ENCODE measurements at places on chromosomes 5 and 9. TPM values are rescaled to one million over a fixed set of nuclear protein-coding genes. Genes with fewer than 3 reads are reported as not detected.
A peak's percentile ranks its signal among the peaks of the same experiment; 100 is the strongest.

GRCh38 chr5:68088302-68088701 is 127.3 kb upstream of the PIK3R1 start:
- no peak overlapping the region for H3K27ac ChIP-seq
- no peaks in the 10 kb centered on the region for H3K36me3 ChIP-seq

- H3K4me1 ChIP-seq, result peaks cover 6% of the 10 kb centered on the region
- DNase-seq, result no peak
- no peaks in the 10 kb centered on the region for H3K36me3 ChIP-seq
- H3K4me3 ChIP-seq, result no peak overlapping the region
- H3K27ac ChIP-seq, result no peak overlapping the region
- H3K27me3 ChIP-seq, result no peaks in the 10 kb centered on the region
These were observed 302.5 kb downstream of the MLLT3 start for GRCh38 chr9:20319641-20320337.

- no peaks in the 10 kb centered on the region for H3K4me1 ChIP-seq
- no peak overlapping the region for H3K4me3 ChIP-seq
- no peak overlapping the region for H3K27ac ChIP-seq
- DNase-seq, result no peak
- H3K27me3 ChIP-seq, result peaks cover 16% of the 10 kb centered on the region
These were observed 42.0 kb upstream of the UNC5A start for GRCh38 chr5:176768174-176768970.

- H3K4me1 ChIP-seq, result no peaks in the 10 kb centered on the region
- no peaks in the 10 kb centered on the region for H3K36me3 ChIP-seq
- no peak overlapping the region for H3K4me3 ChIP-seq
- no peak overlapping the region for H3K27ac ChIP-seq
- no peaks in the 10 kb centered on the region for H3K27me3 ChIP-seq
- DNase-seq, result no peak
These were observed 72.5 kb upstream of the MAP1B start for GRCh38 chr5:72034770-72035169.

DNA sequence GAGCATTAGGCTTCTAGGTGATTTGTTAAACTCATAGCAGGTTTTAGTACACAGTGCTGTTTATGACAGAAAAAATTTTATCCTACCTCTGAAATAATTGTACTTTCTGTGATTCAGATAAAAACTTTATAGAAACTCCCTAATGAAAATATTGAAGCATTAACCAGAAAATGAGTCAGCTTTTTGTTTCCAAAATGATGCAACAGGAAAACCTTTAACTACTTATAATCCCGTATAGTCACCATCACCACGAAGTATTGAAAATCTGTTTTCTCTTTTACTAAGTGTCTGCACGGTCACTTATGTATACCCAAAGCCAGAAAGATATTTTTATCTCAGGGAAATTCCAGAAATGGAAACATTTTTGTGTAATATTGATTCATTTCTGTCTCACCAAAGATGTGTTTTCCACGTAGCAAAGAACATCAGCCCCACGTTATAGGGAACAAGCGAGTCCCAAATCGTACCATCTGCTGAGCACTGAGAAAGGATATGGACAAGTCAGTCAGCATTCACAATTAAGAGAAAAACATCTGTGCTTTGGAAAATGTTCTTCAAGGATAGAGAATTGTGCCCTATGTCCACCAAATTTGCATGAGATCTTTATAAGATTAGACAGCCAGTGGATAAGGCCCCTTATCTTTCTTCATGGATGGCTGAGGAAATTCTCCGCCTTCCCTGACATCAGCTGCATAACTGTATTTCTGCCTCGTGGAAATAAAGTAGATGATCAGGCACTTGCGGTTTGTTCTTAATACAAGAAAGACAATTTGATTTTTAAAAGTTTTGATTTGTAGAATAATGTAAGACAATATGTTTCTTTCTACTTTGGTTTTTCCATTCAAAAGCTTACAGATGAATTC is 41.9 kb downstream of the TNFAIP8 start:
- peaks cover 8% of the 10 kb centered on the region for H3K4me1 ChIP-seq
- no peak for DNase-seq
- no peaks in the 10 kb centered on the region for H3K36me3 ChIP-seq
- H3K27ac ChIP-seq, result peak overlapping the region; percentile 82

DNA sequence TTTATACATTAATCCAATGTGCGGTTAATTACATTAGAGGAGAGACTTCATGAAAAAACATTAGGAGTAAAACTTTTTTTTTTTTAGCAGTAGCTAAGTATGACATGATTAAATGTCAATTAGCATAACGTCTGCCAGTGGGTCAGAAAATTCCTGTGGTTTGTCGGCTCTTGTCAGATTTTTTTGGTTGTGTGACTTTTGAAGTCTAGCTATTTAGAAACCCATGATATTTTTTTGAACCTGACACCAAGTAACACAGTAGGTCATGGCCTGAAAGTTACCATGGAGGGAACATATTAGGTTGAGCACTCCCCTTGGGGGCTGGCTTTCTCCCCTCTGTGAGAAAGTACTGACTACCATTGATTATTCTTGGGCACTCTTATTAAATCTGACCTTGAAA is 84.8 kb upstream of the ALDH1A1 start:
- H3K27ac ChIP-seq, result no peak overlapping the region
- no peak overlapping the region for H3K4me3 ChIP-seq
- no peak for DNase-seq
- H3K27me3 ChIP-seq, result no peaks in the 10 kb centered on the region
- no peaks in the 10 kb centered on the region for H3K36me3 ChIP-seq
- peaks cover 16% of the 10 kb centered on the region for H3K4me1 ChIP-seq

DNA sequence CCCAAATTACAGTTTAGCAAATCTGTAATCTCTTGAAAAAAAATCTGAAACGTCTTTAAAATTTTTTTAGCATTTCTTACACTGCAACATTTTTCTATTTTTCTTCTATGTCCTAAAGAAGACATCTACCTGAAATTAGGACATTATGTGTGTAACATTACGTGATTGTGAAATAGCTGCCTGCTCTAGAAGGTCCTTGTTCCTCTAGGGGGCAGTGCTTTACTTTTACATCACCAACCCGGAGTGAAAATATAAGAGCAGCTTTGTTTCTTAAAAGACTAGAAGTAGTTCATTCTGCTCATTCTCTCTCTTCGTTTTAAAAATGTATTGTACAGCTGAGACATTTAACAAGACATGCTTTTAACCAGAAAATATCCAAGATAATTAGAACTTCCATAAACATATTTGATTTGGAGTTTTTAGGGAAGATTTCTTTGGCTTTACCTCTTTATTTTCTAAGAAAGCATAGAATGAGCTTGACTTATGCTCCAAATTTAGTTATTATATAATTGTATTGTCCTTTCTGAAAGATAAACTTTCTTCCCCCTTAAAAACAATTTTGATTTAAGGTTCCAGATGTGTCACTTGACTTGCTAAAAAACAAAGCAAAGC is 48.1 kb upstream of the RIOK2 start:
- no peak overlapping the region for H3K27ac ChIP-seq
- DNase-seq, result no peak
- no peak overlapping the region for H3K4me3 ChIP-seq
- no peaks in the 10 kb centered on the region for H3K36me3 ChIP-seq
- H3K27me3 ChIP-seq, result no peaks in the 10 kb centered on the region

- peaks cover 62% of the 10 kb centered on the region for H3K36me3 ChIP-seq
- DNase-seq, result no peak
- no peaks in the 10 kb centered on the region for H3K27me3 ChIP-seq
- no peak overlapping the region for H3K4me3 ChIP-seq
These were observed 66.8 kb downstream of the PLPP1 start for GRCh38 chr5:55467862-55468551.

GRCh38 chr9:19464764-19465585 is 56.2 kb downstream of the ACER2 start:
- H3K4me1 ChIP-seq, result no peaks in the 10 kb centered on the region
- H3K4me3 ChIP-seq, result peak overlapping the region; percentile 58
- no peak overlapping the region for H3K27ac ChIP-seq
- DNase-seq, result peak; percentile 72

GRCh38 chr9:9489183-9489582 is 1123.6 kb downstream of the PTPRD start:
- no peak for DNase-seq
- no peaks in the 10 kb centered on the region for H3K4me1 ChIP-seq
- H3K4me3 ChIP-seq, result no peak overlapping the region
- H3K36me3 ChIP-seq, result no peaks in the 10 kb centered on the region
- no peaks in the 10 kb centered on the region for H3K27me3 ChIP-seq

DNA sequence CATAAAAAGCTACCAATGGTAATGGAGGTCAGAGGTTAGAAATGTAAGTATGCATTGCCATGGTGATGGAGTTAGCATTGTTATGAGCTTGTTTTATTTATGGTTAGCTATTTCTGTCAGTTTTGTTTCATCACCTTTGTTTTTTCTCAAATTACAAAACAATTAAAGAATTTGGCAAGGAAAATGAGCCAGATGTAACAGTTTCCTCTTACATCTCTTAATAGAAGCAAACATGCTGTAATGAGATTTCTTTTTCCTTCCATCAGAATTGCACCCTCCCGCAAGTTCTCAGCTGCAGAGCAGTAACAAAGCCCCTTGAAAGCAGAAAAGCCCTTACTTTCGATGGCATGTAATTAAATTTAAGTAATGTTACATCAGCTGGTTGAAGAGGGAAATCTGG is 233.0 kb downstream of the SGCD start:
- no peak for DNase-seq
- H3K36me3 ChIP-seq, result no peaks in the 10 kb centered on the region
- H3K4me1 ChIP-seq, result peaks cover 3% of the 10 kb centered on the region
- H3K4me3 ChIP-seq, result no peak overlapping the region
- no peak overlapping the region for H3K27ac ChIP-seq

DNA sequence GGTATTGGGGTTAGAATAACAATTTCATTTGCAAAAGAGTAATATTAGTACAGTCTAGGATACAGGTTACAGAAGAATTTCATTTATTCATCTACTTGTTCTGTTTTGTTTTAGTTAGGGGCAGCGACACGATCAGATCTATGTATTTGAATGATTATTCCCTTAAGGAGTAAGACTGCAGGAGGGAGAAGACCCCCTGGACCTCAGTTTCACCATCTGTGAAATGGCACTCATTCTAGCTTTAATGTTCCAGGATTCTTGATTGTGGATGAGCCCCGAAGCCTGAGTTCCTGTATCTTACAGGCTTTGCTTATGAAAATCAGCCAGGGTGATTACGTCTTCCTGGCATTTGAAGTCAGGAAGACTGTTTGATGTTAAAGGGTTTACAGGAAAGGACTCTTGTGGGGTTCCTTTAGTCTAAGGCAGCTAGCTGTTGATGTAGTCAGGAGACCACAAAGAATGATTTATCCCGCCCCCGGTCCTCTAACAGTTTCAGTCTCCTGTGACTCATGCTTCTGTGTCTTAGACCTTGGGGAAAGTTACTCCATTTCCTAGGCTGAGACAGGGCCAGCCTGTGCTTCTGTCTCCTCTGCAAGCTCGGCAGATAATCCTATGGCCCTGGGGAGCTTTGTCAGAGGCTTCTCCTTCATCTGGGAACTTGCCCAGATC is 11.5 kb downstream of the SMIM3 start:
- H3K4me3 ChIP-seq, result no peak overlapping the region
- H3K4me1 ChIP-seq, result peaks cover 9% of the 10 kb centered on the region
- H3K27me3 ChIP-seq, result no peaks in the 10 kb centered on the region
- no peak for DNase-seq

DNA sequence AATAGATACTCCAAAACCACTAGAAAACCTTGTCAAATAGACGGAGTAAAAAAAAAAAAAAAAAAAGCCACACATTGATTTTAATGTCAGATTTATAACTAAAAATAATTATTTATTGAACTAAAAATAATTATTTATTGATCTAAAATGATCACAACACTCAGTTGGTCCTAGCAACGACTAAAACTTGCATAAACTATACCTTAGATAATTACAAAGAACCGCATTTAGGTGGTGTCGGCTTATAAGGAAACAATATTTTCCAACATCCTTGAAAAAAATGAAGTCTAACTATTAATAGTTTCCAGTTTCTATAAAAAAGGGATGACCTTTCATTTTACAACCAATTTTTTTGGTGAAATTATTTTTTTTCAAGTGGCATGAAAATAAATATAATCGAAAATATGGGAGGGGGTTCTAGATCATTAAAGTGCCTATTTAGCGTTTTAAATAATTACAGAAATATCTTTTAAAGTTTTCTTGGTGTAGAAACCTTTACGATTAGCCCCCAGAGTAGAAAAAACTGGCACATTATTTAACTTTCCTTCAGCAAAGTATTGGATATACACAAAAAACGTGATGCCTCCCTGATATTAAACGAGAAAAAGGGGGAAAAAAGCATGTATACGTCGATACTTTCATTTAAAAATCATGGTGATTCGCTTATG is 3.7 kb downstream of the ARRDC3 start:
- no peaks in the 10 kb centered on the region for H3K36me3 ChIP-seq
- peak overlapping the region; percentile 99 for H3K27ac ChIP-seq
- H3K4me1 ChIP-seq, result peaks cover 27% of the 10 kb centered on the region
- DNase-seq, result no peak
- peak overlapping the region; percentile 84 for H3K4me3 ChIP-seq

The STK32A gene
- total RNA-seq, result 1.5 TPM

The DMRT3 gene
- not detected for total RNA-seq

The LCN9 gene
- not detected for total RNA-seq

The SETX gene
- 28.0 TPM for total RNA-seq

The DRD1 gene
- total RNA-seq, result 0.09 TPM

Data from heart right ventricle (tissue), 16 donors.